ENCODE measurements at places on chromosomes 2 and 18.

DNA sequence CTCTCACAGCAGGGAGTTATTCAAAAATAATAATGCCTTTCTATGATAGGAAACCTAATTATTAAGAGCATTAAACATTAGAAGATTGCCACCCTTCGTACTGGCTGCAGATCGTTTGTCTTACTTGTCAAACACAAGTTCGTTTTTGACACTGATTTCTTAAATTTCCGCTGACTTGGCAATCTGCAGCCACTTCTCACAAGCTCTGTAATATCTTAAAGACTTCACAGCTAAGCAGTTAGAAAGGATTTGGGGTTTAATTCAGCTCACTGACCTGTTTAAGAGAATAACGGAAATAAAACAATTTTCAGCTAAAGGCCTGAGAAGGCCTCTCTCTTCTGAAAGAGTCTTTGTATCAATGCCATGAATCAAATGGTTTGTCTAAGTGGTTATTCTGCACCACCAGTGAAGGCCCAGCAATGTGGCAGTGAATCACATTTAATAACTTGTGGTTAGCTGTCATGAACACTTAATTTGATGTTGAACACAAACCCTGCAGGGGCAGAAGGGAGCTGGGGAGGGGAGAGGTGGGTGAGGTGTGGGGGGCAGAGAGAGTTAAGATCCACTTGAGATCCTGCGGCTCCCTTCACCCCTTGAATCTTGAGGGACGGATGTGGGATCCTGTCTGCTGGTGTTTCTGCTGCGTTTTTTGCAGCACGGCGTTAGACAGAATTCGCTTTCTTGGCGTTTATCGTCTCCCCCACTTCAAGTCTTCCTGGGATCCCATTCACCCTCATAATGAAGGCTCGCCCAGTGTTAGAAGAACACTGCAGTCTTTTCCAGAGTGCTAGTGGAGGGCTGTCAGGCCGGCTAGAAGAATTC, 145.4 kb upstream of the SATB2 start:
- no peak for DNase-seq

DNA sequence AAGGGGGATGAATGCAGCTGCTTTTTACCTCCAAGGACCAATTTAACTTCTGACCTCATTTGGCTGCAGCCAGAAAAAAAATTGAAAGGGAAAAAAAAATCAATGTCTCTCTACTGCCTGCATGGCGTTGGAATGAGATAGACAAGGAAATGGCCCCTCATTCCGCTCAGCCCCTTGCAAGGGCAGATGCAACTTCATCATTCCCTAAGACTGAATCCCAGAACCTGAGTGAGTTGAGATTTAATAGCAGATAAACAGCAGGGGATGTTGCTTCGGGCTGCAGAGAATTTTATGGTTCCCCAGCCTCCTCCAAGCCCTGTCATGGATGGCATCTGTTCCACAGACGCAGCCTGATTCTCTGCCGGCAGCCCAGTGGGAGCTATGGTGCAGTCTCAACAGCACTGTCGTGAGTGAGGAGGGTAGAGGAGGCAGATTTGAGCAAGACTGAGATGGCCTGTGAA, 49.0 kb downstream of the CAPN13 start:
- DNase-seq = no peak

- no peak for DNase-seq
These were observed 739.3 kb upstream of the GCFC2 start for GRCh38 chr2:76450024-76450475.

DNA sequence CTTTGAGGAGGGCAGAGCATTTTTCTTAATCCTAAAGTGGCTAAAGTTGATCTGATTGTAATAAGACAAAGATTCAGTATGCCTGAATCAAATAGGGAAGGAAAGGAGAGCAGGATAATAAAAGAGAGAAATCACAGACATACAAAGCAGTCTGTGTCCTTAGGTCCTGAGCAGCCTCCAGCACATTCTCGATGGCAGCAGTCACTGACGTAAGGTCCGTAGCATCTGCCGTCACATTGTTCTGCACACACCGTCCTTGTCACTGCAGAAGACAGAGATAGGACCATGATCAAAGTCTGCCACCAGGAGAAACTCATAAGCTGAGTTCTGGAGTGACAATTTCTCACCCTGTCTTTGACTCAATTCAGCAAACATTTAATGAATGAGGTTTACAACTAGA, 813.7 kb downstream of the ERBB4 start:
- DNase-seq = no peak

DNA sequence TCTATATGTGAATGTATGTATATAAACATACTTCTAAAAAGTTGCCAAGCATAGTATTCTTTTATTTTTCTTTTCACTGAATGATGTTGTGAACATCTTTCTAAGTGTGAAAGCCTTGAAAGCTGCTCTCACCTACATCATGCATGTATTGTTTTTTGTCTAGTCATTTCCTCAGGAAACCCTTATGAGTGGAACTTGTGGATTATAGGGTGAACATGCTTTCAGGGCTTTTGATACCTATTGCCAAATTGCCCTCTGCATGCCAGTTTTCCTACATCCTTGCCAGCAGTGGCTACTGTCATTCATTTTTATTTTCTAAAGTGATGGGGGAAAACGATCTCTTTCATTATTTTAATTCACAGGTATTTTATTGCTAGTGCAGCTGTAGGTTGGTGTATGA, 78.3 kb downstream of the ADAM23 start:
- DNase-seq = no peak

- DNase-seq = no peak
These were observed 146.4 kb downstream of the DAW1 start for GRCh38 chr2:228017784-228018183.

GRCh38 chr2:201059961-201060755, 11.3 kb downstream of the HYCC2 start:
- DNase-seq = no peak

DNA sequence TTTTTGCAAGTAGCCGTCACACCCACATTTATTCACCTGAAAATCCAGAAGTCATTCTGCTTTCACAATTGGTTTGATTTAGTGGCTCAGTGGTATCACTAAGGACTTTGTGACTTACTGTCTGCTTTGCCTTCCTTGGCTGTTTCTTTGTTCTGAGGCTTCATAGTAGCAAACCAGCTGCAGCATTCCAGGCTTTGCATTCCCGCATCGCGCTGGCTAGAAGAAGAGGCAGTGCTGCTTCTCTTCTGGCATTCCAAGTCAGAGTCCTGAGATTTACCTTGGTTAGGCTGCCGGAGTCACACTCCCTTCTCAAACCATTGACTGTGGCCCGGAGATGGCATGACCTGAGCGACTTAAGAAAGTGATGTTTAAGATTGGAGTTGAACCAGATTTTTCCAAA, 35.1 kb downstream of the MYO1B start:
- no peak for DNase-seq

GRCh38 chr2:128301501-128301966, 17.1 kb downstream of the HS6ST1 start:
- DNase-seq = no peak

DNA sequence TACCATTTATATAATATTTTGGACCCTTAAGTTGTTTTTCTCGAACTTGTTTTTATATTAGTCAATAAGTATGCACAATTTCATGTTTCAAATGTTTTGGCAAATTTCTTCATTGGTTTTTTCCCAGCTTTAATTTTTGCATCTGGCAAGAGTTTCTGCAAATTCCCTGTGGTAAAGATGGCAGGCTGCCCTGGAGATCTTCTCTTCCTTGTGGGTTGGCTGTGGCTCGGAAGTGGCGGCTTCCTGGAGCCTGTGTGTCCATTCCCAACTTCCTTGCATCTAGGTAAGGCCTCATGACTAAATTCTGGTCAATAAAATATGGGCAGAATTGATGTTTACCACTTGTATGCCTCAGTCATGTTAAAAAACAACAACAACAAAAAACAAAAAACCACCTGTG, 818.6 kb downstream of the EPHA4 start:
- no peak for DNase-seq

DNA sequence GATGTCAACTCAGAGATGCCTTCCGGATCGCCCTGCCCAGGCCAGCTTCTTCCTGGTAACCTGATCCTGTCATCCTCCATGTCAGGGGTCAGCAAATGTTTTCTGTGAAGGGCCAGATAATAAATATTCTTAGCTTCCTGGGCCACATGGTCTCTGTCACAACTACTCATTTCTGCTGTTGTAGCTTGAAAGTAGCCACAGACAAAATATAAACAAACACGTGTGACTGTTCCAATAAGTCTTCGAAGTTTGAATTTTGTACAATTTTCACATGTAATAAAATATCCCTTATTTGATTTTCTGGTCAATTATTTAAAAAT, 35.8 kb downstream of the ANXA4 start:
- no peak for DNase-seq

DNA sequence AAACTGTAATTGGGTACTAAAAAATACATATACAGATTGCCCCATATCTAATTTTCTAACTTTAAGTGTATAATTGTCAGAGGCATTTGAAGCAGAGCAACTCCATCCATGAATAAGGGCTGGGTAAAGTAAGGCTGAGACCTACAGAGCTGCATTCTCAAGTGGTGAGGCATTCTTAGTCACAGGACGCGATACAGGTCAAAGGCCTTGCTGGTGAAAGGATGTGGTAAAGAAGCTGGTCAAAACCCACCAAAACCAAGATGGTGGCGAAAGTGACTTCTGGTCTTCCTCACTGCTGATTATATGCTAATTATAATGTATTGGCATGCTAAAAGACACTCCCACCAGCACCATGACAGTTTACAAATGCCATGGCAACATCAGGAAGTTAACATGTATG, 50.0 kb downstream of the SLC8A1 start:
- DNase-seq = no peak

- no peak for DNase-seq
These were observed 96.0 kb upstream of the NFATC1 start for GRCh38 chr18:79299711-79300110.

GRCh38 chr2:232341739-232342126, 36.8 kb upstream of the ALPP start:
- no peak for DNase-seq

DNA sequence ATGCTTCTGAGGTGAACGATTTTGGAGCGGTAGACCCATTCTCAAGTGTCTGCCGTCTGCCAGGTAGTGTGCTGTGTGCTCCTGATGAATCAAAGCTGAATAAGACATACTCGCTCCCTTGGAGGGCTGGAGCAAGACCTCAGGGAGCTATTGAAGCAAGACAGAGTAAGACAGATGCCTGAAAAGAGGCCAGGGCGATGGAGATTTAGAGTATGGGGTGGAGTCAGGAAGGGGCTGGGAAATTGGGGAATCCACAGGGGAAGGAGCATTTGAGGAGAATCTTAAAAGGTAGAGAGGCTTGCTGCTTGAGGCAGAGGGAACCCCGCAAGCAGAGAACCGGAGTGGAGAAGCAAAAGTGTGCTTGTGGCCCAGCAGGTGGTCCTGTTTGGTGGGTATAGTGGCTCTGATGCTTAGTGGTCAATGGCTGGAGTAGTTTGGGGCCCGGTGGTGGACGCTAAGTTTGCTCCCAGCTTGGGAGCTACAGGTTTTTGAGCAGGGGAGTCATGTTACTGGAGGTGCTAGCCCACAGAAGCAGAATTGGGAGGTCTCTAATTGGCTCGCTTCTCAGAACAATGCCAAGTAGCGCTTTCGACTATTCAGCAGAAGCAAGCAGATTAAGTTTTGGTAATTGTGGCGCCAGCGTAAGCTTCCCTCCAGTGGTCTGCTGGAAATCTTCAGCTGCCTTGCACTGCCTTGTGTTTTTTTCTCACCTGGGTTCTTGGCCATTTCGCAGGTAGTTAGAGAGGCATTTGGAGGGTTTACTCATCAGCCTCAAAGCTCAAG, 2.0 kb downstream of the CNNM4 start:
- peak; percentile 22 for DNase-seq

- no peak for DNase-seq
These were observed 3.7 kb upstream of the SERTAD2 start for GRCh38 chr2:64657411-64657810.

GRCh38 chr2:219430633-219431615, 3.7 kb upstream of the SPEG start:
- DNase-seq = no peak

GRCh38 chr18:59835605-59836379, 64.0 kb upstream of the PMAIP1 start:
- no peak for DNase-seq

DNA sequence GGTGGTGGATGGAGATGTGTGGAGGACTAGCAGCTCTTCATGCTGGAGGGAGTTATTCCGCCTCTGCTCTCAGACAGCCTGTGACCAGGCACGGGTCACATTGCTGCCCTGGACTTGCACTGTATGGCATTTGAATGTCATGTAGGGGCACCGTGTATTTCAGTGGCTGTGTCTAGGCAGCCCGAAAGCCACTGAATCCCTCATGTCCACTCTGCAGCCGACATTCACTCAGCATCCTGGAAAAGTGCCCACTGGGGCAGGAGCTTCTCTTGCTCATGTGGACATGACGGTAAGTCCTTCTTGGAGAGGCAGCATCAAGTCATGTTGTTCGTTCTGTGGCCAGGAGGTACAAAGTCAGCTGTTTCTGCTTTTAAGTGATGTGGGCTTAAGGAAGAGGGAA, 127.9 kb downstream of the SH3RF3 start:
- no peak for DNase-seq

GRCh38 chr2:238790833-238791230, 57.1 kb upstream of the TWIST2 start:
- peak; percentile 25 for DNase-seq

DNA sequence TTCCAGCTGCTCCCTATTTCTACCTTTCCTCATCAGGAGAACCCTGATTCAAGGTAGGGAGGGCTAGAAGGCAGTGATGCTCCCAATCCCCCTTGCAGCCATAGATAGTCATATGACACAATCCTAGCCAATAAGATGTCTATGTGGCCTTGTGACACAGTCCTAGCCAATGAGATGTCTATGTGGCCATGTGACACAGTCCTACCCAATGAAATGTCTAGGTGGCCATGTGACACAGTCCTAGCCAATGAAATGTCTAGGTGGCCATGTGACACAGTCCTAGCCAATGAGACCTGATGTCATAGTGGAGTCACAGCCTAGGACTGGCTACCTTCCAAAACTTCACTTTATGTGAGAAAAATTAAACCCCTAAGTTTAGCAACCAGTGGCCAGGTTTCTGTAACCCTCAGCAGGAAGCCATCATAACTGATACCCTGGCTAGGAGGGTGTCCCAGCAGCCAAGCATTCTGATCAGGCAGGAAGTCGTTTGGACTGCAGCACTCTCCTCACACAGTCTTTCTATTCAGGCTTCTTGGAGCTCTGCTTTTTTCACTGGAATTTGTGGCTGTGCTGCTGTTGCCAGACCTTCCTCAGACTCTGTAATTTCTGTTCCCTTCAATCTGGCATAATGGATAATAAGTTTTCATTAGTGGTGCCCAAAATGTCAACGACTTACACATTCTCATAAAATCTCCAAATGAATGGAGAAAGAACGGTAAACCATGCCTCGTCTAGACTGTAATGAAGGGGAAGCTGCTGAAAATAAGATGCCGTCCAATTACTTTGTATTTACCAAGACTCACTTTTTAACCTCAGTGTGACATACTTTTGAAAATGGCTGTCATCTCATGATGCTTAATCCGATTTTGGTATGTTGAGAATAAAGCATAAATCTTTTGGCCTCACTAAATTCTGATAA, 165.0 kb upstream of the NCKAP5 start:
- DNase-seq = no peak

GRCh38 chr18:79314838-79315388, 80.8 kb upstream of the NFATC1 start:
- DNase-seq = no peak

- no peak for DNase-seq
These were observed 37.6 kb downstream of the LMAN2L start for GRCh38 chr2:96702098-96702785.

- no peak for DNase-seq
These were observed 35.8 kb upstream of the PTPN4 start for GRCh38 chr2:119723784-119724467.

Data from right lung (tissue), 10 donors.